Large intestine (tissue), 12 donors: ENCODE measurements at places on chromosomes 2 and 18.

DNA sequence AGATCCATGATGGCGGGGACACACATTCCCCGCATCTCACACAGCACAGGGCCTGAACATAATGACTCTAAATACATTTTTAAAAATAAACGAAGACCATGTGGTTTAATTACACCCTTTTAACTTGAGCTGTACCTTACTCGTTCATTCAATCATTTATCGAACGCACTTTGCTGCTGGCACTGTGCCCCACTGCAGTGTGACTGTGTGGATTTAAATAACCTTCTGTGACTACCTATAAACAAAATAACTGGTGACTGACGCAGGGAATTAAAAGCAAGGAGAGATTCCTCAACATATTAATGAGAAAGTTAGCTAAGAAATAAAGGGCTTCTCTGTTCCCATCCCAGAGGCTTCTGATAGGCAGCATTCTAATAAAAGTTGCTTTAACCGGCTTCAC lies 10.9 kb upstream of the FZD7 start:
- H3K27me3 ChIP-seq = no peaks in the 10 kb centered on the region
- H3K36me3 ChIP-seq = no peaks in the 10 kb centered on the region
- no peak overlapping the region for H3K4me3 ChIP-seq
- H3K27ac ChIP-seq = no peak overlapping the region

GRCh38 chr18:44627280-44627679 lies 53.4 kb upstream of the SETBP1 start:
- no peak overlapping the region for H3K27ac ChIP-seq
- no peaks in the 10 kb centered on the region for H3K36me3 ChIP-seq
- DNase-seq = no peak
- H3K4me1 ChIP-seq = peaks cover 3% of the 10 kb centered on the region
- no peak overlapping the region for H3K4me3 ChIP-seq
- H3K27me3 ChIP-seq = no peaks in the 10 kb centered on the region

DNA sequence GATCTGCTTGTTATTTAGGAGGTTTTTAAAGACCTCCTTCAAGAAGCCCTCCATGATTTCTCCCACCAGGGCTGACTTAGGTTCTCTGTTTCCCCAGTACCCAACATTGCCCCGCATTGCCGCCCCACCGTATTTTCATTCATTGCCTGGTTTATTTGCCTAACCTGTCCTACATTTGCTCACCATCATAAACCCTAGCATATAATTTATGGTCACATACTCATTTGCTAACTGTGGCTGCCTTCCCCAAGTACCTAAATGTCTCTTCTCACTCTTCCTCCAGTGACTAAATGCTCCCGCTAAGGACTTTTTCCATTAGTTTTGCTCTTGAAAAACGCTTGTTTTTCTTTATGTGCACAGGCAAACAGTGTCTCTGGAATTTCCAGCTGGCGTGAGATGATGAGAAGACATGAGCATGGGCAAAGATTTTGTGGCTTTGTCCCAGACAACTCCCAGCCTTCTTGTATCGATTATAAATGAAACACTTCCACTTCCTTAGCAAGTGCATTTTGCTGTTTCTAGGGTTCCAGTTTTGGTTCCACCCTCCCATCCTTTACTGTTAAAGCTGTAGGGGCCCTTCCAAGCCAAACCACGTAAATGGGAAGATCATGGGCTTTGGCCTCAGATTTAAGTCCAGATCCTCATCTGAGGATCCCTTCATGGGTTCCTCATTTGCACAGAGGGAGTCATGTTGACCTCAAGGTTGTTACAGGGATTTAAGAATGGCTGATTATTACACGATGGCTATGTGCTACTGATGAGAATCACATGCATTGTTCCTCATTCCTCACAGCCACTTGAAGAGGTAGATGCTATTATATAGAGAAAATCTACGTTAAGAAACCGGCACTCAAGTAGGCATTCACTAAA lies 21.0 kb upstream of the ARMC9 start:
- H3K27me3 ChIP-seq = no peaks in the 10 kb centered on the region
- peaks cover 11% of the 10 kb centered on the region for H3K36me3 ChIP-seq
- H3K4me3 ChIP-seq = no peak overlapping the region
- no peak overlapping the region for H3K27ac ChIP-seq
- no peaks in the 10 kb centered on the region for H3K4me1 ChIP-seq
- DNase-seq = no peak

DNA sequence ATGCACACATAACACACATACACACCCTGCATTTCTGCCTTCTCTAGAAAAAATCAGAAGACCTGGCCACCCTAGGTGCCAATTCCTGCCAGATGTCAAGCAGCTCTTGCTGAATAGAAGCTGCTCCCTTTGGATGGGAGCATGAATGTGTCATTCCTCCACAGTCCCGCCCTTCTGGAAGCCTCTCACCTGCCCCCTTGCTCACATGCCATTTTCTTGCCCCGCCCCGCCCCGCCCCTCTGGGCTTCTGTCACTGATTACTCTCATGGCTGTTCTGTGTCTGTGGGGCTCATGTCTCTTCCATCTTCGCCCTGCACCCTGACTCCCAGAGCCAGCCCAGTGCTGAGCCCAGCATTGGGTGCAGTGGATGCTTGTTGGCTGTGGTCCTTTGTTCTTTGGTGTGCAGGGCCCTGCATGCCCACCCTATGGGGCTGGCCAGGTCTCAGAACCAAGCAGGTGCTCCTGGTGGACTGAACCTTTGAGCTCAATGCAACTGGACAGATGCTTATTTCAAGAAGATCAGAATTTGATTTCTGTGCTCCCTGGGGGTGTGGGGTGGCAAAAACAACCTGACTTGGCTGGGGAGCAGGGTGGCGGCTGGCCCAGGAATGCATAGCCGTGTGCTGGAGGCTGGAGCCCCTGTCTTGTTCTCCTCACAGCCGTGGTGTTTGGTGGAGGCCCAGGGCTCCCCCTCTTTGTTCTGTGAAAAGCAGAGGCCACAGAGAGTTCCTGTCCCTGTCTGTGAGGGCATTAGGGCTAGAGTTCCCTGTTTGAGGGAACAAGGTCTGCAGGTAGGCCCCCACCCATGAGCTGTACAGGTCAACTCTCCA lies 140.6 kb upstream of the GLI2 start:
- no peak overlapping the region for H3K4me3 ChIP-seq
- H3K36me3 ChIP-seq = no peaks in the 10 kb centered on the region
- no peak overlapping the region for H3K27ac ChIP-seq

GRCh38 chr2:5690718-5691220 lies 1.4 kb upstream of the SOX11 start:
- DNase-seq = no peak
- peak overlapping the region; percentile 39 for H3K4me3 ChIP-seq
- peak overlapping the region; percentile 60 for H3K27ac ChIP-seq
- peaks cover 59% of the 10 kb centered on the region for H3K27me3 ChIP-seq
